Left hindlimb (tissue), 1 donor: ENCODE measurements at places on chromosomes 16 and 17.

- DNase-seq, result peak; percentile 77
Observed at GRCh38 chr16:31105677-31106213, 2.4 kb upstream of the BCKDK start.

GRCh38 chr17:3929181-3929580 is 12.9 kb upstream of the P2RX1 start:
- no peak for DNase-seq

- DNase-seq, result no peak
Observed at GRCh38 chr16:9091867-9092281, 430 bp downstream of the HAPSTR1 start.

- DNase-seq, result no peak
Observed at GRCh38 chr17:51721730-51722129, 436.8 kb downstream of the CA10 start.

DNA sequence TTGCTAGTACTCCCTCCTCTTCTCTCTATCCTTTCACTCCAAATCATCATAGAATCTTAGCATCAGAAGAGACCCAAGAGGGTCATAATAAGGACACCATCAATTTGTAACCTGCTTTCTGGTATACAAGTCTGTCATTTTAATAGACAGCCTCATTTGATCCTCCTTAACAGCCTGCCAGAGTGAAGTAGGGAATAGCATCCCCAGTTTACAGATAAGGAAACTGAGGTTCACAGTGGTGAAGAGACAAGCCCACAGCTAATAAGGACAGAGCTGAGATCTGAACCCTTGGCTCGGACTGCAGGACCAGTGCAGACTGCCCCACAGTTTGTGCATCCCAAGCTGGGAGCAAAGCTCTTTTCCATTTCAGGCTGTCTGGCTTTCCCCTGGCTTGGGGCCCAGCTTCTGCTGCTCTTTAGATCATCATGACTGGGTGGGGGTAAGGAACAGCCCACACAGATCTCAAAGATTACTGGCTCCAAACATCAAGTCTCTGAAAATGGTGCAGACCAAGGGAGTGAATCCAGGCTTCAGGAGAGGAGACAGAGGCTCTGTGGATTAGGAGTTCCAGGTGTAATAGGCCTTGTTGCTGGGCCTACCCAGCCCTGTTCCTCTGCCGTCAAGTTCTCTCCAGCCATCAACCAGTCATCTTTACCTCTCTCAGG is 10.3 kb upstream of the IGFBP4 start:
- peak; percentile 72 for DNase-seq

- DNase-seq, result no peak
Observed at GRCh38 chr16:117379-118365, 20.8 kb downstream of the NPRL3 start.

- no peak for DNase-seq
Observed at GRCh38 chr17:62761884-62762283, 46.2 kb downstream of the MARCHF10 start.

GRCh38 chr17:5583426-5584382 is 605 bp downstream of the NLRP1 start:
- peak; percentile 45 for DNase-seq

DNA sequence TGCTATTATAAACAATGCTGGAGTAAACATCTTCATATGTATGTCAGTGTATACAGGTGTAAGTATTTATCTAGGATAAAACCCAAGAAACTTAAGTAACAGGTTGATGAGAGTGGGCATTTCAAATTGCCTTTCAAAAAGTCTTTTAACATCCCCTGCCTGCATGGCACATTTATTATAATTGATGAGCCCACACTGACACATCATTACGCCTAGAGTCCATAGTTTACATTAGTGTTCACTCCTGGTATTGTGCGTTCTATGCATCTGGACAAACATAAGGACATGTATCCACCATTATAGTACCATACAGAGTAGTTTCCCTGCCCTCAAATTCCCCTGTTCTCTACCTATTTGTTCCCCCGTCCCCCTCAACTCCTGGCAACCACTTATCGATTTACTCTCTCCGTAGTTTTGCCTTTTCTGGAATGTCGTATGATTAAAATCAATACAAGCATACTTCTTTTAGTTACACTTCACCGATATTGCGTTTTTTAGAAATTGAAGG is 53.7 kb downstream of the NACA2 start:
- no peak for DNase-seq

DNA sequence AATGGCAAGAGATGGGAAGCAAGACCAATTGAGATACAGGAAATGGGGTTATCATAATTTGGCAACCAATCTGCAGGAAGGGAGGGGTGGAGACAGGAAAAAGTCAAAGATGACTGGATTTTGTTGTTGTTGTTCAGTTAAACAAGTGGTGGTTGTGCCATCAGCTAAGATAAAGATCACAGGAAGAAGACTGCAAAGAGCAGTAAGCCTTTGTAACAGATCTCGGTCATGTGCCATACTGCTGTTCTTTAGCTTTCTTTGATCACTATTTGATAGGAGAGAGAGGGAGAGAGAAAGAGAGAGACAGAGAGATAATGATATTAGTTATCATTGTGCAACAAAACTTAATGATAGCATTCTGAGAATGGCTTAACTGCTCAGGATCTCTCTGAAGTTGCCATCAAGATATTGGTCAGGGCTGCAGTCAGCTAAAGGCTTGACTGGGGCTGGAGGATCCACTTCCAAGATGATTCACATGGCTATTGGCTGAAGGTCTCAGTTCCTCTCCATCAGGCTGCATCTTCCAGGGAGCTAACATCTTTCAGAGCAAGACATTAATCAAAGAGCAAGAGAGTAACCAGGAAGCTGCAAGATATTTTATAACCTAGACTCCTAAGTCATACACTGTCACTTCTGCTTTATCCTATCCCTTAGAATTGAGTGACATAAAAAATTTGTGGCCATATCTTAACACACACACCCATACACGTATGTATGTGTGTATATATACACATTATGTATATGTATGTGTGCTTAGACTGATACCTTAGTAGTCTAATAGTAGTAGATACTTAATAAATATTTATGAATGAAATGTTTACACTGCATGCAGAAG is 405.0 kb downstream of the SHISA9 start:
- no peak for DNase-seq

DNA sequence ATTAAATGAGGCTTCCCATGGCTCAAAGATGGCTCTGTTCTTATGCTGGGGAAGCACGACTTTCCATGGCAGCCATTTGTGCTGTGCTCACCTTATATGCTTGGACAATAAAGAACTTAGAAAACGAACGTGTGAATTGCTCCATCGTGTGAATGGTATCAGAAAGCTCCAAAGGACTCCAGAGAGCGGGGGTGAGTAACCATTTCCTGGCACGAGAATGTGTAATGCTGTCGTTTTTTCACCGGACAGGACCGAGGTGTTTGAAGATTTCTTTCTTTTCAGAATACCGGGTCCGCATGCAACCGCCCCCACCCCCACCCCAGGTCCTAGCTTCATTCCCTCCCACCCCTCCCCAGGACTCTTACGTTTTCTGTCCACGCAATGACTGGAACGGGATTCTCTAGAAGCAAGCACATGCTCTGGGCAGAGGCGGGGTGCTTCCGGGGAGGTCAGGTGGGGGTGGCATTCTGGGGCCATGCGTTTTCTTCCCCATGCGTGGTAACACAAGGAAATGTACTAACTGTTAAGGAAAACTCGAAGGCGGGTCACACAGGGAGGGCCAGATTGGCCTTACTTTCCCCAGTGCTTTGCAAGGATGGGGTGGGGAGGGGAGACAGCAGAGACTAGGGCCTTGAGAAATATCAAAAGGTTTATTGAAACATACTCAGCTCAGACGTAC is 26.2 kb downstream of the GPRC5B start:
- DNase-seq, result no peak

DNA sequence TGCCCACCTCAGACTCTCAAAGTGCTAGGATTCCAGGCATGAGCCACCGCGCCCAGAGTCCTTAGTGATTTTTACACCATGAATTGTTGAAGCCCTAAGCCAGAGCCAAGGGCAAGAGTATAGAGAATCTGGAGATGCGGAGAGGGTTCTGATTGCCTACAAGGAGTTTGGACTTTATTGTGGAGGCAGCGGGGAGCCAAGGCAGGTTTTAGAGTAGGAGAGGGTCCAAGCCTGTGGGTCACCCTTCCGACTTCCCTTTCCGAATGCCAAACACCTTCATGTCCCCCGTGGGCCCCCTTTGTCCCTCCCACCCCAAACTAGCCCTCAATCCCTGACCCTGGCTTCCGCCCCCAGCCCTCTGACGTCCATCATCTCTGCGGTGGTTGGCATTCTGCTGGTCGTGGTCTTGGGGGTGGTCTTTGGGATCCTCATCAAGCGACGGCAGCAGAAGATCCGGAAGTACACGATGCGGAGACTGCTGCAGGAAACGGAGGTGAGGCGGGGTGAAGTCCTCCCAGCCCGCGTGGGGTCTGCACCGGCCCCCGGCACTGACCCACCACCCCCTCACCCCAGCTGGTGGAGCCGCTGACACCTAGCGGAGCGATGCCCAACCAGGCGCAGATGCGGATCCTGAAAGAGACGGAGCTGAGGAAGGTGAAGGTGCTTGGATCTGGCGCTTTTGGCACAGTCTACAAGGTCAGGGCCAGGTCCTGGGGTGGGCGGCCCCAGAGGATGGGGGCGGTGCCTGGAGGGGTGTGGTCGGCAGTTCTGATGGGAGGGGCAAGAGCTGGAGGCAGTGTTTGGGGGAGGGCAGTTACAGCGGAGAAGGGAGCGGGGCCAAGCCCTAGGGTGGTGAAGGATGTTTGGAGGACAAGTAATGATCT is 7.1 kb downstream of the MIEN1 start:
- DNase-seq, result peak; percentile 22

DNA sequence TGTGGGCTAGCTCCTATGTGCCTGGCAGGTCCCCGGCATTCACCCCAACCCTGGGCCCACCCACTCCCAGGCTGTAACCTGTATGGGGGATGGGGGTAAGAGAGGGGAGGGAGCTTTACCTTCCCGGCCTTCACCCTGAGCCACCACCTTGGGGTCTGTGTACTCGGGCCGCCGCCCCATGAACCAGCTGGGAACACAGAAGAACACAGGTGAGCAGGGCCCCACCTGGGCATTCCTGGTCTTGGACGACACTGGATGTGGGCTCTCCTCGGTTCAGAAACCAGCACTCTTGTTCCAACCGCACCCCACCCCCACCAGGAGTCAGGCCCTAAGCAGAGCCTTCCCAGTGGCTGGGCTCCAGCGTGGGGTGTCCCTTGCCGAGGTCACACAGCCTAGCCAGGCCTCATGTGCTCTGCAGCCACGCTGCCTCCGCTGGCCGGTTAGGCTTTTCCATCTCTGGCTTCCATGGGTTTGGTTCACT is 18.8 kb downstream of the B9D1 start:
- peak; percentile 41 for DNase-seq

DNA sequence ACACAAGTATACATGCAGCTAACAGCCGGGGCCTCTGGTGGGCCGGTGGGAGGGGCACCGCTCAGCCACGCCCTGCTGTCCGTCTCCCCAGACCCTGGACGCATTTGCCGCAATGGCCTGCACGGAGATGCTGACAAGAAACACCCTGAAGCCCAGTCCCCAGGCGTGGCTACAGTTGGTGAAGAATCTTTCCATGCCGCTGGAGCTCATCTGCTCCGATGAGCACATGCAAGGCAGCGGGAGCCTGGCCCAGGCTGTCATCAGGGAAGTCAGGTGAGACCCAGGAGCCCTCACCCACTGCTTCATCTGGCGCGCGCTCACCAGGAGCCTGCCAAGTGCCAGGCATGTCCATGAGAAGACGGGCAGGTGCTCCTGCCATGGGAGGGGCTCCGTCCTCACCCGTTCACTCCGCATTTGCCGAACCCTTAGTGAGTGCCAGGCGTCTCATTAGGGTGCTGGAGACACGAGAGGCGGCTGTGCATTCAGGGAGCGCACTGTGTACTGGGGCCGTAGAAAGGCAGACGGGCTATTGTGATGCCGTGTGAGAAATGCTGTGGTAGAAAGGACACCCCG is 51.4 kb upstream of the ENDOV start:
- DNase-seq, result no peak

GRCh38 chr17:79803997-79804855 is 7.3 kb upstream of the CBX8 start:
- no peak for DNase-seq

DNA sequence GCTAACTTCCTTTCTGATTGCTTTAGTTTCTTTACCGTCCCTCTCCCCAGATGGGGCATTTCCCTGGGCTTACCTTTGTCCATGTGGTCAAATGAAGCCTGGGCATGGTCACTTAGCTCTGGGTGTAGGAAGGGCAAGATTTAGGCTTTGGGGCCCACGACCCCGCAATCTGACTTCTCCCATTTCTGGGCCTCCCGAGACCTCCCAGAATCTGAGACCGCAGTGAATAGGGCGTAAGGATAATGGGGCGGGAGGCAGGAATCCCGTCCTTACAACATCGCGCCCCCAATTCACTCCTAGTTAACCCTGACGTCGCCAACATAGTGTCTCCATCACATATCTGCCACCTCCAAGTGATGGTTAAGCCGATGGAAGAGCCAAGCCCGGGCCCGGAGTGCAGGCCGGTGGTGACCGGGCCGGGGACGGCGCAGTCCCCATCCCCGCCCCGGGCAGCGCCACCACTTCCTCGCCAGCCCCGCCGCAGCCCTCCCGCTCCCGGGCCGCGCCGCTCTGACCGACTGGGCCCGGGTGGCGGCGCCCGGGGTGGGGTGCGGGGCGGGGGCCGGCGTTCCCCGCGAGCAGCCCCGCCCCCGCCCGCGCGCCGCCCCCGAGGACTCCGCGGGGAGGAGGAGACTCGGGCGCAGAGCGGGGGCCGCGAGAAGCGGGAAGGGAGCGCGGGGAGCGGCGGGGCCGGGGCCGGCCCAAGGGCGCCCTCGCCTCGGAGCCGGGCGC is at the start of gene RHBDL3:
Gene RHBDL3 (plus strand): TSS at position 641 of the 732 bp plus-strand sequence. CDS start 358 bp downstream, outside the sequence.
- no peak for DNase-seq

DNA sequence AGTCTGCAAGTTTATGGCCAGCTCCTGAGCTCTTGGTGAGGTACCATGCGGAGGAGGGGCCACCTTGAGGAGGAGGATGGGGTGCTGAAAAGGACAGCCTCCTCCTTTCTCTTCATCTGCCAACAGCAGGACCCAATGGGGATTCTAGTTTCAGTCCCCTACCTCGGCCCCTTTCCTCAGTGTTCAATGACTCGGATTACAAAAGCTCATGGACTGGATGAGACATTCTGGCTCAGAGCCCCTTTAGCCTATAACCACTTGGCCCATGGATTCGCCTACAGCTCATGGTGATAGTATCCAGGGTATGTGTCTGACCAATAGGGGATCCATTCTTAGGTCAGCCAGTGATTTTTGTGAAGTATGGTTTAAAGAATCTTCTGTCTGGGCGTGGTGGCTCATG is 8.5 kb upstream of the PIK3R6 start:
- DNase-seq, result no peak

DNA sequence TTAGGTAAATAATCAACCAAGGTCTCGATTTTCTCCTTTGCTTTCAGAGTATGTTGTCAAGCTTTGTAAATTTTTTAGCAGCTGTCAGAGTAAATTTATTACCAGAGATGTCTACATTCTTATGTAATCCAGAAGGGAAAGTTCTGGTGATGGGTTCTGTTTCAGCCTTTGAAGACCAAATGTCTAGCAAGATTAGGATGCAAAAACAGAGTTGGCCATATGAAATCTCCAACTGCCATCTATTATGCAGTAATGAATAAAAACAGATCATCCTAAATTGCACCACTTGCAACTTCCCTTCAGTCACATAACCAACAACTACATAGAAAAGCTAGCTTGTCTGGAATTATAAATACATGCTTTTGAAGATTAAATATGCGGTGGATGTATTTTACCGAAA is 826.8 kb upstream of the KIF2B start:
- DNase-seq, result no peak

- no peak for DNase-seq
Observed at GRCh38 chr17:60361889-60362288, 30.0 kb downstream of the USP32 start.

- no peak for DNase-seq
Observed at GRCh38 chr16:2204416-2205103, 694 bp upstream of the MLST8 start.
